ENCODE measurements at places on chromosomes 6 and 20.
A peak's percentile ranks its signal among the peaks of the same experiment; 100 is the strongest.

DNA sequence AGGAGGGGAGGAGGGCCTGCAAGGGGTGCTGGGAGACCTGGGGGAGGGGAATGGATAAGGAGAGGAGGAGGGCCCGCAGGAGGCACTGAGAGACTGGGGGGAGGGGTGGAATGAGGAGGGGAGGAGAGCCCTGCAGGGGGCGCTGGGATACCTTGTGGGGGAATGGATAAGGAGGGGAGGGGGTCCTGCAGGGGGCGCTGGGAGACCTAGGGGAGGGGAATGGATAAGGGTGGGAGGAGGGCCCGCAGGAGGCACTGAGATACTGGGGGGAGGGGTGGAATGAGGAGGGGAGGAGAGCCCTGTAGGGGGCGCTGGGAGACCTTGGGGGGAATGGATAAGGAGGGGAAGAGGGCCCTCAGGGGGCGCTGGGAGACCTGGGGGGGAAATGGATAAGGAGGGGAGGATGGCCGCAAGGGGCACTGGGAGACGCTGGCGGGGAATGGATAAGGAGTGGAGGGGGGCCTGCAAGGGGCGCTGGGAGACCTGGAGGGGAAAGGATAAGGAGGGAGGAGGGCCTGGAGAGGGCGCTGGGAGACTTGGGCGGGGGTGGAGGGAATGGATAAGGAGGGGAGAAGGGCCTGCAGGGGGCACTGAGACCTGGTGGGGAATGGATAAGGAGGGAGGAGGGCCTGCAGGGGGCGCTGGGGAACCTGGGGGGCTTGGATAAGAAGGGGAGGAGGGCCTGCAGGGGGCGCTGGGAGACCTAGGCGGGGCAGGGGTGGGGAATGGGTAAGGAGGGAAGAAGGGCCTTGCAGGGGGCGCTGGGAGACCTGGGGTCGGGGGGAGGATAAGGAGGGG lies 1.3 kb upstream of the CTCFL start:
- no peak for DNase-seq

DNA sequence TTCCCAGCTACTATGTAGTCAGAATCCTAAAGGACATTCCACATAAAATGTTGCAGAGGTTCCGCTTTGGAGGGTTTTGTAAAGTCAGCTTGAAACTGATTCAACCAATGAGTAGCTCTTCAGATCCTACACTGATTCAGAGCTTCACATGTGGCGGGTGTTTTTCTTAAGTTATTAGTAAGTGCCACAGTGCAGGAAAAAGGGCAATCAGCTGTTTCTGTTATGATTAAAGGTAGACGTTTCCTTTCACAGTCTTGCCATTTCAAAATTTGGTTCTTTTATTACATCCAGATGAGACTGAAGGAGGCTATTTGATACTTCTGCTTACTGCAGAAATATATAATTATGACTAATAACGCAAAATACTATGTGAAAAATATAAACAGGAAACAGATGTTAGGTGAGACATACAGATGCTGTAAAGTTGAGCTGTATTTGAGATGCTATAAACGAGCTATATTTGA lies 443.9 kb downstream of the CDKAL1 start:
- no peak for DNase-seq

DNA sequence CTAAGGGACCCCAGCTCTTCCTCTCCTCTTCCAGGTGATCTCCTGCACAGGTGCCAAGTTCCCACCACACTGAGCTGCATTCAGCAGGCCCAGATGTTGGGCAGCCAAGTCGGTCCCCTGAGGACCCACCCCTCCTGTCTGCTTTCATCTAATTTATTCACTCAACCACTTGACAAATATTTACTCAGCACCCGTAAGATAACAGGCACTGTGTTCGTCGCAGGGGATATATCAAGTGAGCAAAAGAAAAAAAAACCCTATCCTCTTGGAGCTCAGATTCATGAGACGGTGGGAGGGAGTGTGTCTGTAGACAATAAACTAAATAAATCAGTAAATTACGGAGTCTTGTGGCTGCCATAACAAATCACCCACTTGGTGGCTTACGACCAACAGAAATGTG lies 143.6 kb downstream of the MRPL14 start:
- DNase-seq = peak; percentile 8

- DNase-seq = no peak
Measured at GRCh38 chr6:36956446-36956820, 1.9 kb downstream of the PI16 start.

GRCh38 chr6:83436674-83437073 lies 5.8 kb upstream of the ME1 start:
- no peak for DNase-seq

DNA sequence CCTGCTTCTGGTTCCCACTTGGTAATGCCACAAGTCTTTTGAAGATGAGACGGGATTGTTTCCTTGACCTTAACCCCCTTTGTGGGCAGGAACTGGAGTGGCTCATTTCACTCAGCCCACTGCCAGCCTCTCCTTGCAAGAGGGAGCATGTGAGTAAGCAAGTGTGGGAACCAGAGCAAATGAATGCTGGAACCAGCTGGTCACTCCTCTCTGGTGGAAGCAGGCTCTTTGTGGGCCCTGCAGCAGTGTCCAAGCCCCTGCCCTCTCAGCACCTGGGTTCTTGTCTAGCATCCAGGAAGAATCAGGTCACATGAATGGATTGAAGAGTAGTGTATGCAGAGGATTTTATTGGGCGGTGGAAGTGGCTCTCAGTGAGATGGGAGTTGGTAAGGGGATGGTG lies 944.5 kb downstream of the QKI start:
- no peak for DNase-seq

DNA sequence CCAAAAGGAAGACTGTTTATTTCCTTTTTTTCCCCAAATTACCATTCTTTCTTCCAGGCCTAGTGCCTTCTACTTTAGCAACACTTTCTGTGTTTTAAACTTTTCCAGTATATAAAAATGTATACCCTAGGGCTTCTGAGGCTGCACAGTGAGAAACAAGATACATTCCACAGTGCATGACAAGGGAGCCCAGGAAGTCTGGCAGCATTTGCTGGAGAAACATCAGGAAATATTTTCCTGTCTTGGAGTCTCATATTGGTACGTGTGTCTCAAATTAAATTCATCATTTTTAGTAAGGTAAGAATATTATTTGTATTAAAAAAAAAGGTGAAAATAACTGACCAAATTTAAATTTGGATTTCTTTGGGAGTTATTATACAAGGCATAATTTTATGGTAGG lies 662.6 kb downstream of the RFPL4B start:
- peak; percentile 46 for DNase-seq

GRCh38 chr20:722822-723644 lies 45.3 kb downstream of the SLC52A3 start:
- no peak for DNase-seq

- no peak for DNase-seq
Measured at GRCh38 chr20:50394569-50394968, 115.6 kb upstream of the PTPN1 start.

- no peak for DNase-seq
Measured at GRCh38 chr6:40585223-40585622, 1.9 kb downstream of the LRFN2 start.

DNA sequence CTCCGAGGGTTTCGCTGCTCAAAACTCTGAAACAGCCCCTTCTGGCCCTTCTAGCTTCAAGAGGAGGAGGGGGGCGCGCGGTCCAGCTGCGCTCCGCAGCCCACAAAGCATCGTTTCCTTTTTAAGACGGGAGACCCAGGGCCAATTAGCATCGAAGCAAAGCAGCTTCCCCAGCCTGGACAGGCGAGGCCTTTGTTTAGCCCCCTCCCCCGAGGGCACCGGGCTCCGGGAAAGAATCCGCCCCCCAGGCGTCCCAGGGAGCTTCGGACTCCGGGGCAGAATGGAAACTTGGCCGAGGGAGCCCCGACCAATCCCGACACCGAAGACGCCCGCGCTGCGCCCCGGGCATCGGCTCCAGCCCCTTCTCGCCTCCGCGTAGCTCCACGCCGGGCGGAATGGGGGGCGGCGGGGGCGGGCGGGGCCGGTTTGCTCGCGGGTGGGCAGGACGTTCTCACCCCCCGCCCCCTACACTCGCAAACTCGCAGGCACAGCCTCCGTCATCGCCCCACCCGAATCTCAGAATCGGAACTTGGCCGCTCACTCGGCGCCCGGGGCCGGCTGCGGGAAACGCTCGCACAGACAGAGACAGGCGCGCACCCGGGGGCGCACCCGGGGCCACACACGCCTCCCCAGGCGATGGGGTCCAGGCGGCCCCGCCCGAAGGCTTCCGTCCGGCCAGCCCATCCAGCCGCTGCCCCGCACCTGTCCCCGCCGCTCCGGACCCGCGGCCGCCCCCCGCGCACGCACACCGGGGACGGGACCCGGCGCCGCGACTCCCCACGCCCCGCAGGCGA lies 628 bp downstream of the NKAIN4 start:
- DNase-seq = peak; percentile 75

- no peak for DNase-seq
Measured at GRCh38 chr20:63850689-63851547, 10.4 kb upstream of the ABHD16B start.

DNA sequence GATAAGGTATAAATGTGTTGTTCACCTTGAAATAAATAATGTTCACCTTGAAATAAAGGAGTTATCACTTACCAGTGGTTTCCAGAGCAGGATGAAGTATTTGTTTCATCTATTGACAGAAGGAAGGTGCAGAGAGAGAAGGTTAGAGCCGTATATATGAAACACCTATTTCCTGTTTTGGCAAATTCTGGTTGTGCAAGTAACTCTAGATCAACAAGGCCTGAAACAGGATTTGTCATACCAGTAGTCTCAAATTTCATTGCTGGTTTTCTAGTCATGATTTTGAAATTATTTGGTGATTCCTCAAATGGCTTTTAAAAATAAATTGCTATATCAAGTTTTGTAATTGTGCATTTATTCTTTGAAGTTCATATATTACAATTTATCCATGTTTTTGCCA lies at the start of gene CRISP3:
TSS of gene CRISP3 (minus strand) at position 130 of the 400 bp plus-strand sequence. CDS start at position 109, 21 bp downstream.
- DNase-seq = no peak

- DNase-seq = no peak
Measured at GRCh38 chr6:78347191-78347916, 520.0 kb upstream of the IRAK1BP1 start.

GRCh38 chr6:168655462-168656152 lies 214.6 kb downstream of the SMOC2 start:
- peak; percentile 12 for DNase-seq

- no peak for DNase-seq
Measured at GRCh38 chr20:24751551-24751950, 197.5 kb upstream of the CST7 start.

GRCh38 chr6:20092071-20092566 lies 120.2 kb downstream of the MBOAT1 start:
- DNase-seq = no peak

DNA sequence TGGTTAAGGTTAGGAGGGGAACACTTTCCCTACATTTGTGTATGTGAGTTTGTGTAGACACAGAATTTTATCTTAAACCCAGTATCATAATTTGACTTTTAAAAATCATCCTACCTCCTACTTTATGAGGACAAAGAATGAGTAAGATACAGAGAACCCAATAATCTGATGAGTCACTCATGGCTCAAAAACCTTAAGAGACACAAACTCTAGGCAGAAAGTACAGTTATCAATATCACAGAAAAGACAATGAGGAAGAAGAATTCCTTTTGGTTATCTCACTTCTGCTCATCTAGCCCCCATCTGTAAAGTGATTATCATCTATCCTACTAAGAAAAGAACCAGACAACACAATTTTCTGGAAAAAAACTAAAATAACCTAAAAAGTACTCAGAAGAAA lies 87.7 kb downstream of the EPB41L2 start:
- DNase-seq = no peak

- DNase-seq = no peak
Measured at GRCh38 chr6:35317483-35318195, 20.0 kb downstream of the DEF6 start.

- peak; percentile 60 for DNase-seq
Measured at GRCh38 chr6:3176562-3177355, 19.4 kb upstream of the TUBB2A start.

- DNase-seq = no peak
Measured at GRCh38 chr20:38559764-38560163, 21.2 kb upstream of the ADIG start.

DNA sequence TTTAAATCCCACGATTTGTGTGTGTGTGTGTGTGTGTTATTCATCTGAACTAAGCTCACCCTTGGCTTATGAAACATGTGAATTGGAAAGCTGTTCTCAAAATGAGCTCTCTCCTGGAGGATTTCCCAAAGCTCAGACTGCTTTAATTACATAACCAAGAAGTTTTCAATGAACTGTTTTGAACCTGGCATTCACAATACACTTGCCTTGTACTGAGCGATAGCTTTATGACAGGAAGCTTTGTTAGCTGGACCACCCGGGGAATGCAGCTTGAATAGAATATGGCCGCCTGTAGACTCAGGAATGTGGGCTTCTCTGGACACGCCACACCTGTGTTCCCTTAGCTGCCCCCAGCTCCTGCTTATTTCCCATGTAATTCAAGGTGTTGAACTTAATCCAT lies 71.4 kb upstream of the PREP start:
- no peak for DNase-seq

GRCh38 chr6:105907991-105908390 lies 178.1 kb upstream of the PRDM1 start:
- no peak for DNase-seq

- DNase-seq = no peak
Measured at GRCh38 chr20:33006776-33007375, 628 bp upstream of the BPIFB2 start.

- DNase-seq = no peak
Measured at GRCh38 chr6:80126657-80127345, 20.3 kb downstream of the BCKDHB start.

DNA sequence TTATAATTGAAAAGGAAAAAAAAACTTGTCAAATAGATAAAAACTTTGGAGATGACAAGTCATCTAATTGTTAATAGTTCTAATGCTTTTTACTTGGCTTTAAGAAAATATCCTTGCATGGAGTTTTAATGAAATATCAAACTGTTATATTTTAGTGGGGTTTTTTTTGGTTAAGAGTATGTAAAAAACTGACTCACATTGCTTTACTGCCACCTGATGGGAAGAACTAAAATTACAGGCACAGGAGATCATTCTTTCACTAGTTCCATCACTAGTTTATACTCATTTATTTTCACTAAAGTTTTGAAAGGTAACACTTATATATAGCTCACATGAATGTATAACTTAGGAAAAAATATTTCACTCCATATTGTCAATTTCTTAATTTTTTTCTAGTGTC lies 309.1 kb downstream of the LMBRD1 start:
- DNase-seq = no peak

DNA sequence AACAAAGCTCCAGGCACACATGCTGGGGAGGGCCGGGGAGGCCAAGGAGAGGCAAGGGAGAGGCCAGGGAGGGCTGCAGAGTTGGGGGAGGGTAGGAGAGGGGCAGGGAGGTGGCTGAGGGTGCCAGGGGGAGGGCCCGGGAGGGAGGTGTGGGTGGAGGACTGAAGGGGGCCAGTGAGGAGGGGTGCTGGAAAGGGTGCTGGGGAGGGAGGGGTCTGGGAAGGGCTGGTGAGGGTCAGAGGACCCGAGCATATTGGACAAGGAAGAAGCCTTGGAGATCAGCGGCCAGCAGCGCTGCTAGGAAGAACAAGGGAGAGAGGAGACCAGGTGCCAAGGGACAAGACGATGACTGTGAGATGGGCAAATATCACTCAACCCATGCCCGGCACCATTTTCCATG lies 49.7 kb upstream of the GPR31 start:
- no peak for DNase-seq

- no peak for DNase-seq
Measured at GRCh38 chr6:65126667-65127066, 580.4 kb downstream of the EYS start.

- no peak for DNase-seq
Measured at GRCh38 chr6:42545226-42545773, 18.5 kb upstream of the UBR2 start.

GRCh38 chr6:119234457-119234856 lies 115.1 kb downstream of the MAN1A1 start:
- DNase-seq = no peak

GRCh38 chr20:33554914-33555420 lies 65.1 kb downstream of the CBFA2T2 start:
- DNase-seq = no peak

Data from right hindlimb (tissue), 1 donor.